ENCODE measurements at places on chromosomes 12 and 14. TPM values are rescaled to one million over a fixed set of nuclear protein-coding genes. Genes with fewer than 3 reads are reported as not detected.

- DNase-seq: no peak
These were observed 84.7 kb downstream of the GPATCH2L start for GRCh38 chr14:76236172-76237130.

GRCh38 chr12:52822771-52823510 lies 9.0 kb upstream of the KRT4 start:
- DNase-seq: no peak

Gene SPX
- 33.6 TPM for total RNA-seq

DNA sequence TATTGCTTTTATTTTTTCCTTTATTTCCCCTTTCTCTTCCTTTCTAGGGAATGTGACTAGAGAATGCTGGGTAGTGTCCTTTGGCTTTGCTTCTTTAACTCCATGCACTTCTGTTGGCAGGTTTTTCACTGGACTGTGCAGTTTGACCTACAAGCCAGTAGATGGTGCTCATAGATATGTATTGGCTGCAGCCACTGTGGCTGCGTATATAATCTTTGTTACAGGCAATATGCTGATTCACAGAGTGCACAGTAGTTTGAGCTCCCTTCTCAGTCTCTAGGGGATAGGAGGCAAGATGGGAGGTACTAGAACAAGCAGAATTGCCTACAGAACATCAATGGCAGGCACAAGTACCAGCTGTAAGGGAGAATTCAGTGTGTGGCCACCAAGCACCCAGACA lies 503.5 kb downstream of the LRFN5 start:
- DNase-seq: no peak

Gene CEP290
- total RNA-seq: 37.9 TPM

GRCh38 chr12:61514016-61514415 lies 746.2 kb upstream of the USP15 start:
- DNase-seq: no peak

DNA sequence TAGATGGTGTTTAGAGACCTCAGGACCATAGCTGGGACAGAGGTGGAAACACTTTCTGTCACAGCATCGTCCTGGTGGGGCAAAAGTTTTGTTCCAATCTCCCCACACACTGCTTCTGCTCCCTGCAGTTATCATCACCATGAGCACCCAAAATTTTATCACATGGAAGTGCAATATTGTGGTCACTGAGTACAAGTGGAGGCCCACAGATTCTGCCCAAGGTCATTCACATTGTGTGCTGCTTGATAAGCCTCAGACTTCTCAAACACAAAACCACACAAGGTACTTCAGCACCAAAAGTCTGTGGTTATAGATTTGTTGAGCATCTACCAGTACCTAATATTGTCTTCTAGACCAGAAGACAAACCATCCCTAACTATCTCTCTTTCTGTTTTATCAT lies 554 bp upstream of the KRT77 start:
- no peak for DNase-seq

- DNase-seq: no peak
These were observed 32.2 kb upstream of the NUDT14 start for GRCh38 chr14:105213361-105213760.

Gene C12orf54
- total RNA-seq: not detected

DNA sequence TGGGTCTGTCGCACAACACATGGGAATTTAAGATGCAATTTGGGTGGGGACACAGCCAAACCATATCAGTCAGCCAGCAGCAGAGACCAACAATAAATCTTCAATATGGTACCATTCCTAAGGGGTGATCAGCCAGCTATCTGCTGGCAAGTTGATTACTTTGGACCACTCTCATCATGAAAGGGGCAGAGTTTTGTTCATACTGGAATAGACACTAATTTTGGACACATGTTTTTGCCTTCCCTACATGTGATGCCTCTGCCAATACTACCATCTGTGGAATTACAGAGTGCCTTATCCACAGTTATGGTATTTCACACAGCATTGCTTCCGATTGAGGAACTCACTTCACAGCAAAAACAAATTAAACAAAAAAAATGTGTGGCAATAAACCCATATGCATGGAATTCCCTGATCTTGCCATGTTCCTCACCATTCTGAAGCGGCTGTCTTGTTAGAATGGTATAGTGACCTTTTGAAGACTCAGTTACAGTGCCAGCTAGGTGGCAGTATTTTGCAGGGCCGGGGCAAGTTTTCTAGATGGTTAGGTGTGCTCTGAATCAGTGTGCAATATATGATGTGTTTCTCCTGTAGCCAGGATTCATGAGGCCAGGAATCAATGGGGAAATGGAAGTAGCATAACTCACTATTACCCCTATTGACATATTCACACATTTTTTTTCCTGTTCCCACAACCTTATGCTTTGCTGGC lies 179.0 kb upstream of the IGF1 start:
- DNase-seq: peak; percentile 33

- no peak for DNase-seq
These were observed 26.3 kb downstream of the CLMN start for GRCh38 chr14:95293449-95293848.

- no peak for DNase-seq
These were observed 273.7 kb upstream of the AMIGO2 start for GRCh38 chr12:47353508-47353907.

Measured in thyroid gland (tissue), 4 donors.